ENCODE measurements at places on chromosomes 7 and 10.
A peak's percentile ranks its signal among the peaks of the same experiment; 100 is the strongest.

DNA sequence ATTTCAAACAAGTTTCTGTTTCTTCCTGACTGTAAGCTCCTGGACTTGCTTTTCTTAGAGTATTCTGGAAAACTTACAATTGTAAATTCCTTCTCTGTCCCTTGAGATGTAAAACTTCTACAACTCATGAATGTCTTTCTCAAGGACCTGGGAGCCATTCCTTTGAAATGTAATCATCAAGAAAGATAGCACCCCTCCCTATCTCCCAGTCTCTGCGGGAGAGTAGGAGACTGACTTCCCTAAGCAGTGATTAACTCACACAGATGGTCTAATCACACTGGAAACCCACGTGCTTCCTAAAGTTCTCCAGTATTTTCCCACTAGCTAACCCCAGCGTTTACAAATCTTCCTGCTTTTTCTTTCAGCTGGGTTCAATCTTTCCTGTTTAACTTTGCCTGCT, 549.4 kb downstream of the SORCS1 start:
- DNase-seq: no peak

GRCh38 chr10:12849319-12850181, 152.0 kb downstream of the CCDC3 start:
- peak; percentile 57 for DNase-seq

- no peak for DNase-seq
These were observed 79.6 kb downstream of the SND1 start for GRCh38 chr7:127731431-127732080.

DNA sequence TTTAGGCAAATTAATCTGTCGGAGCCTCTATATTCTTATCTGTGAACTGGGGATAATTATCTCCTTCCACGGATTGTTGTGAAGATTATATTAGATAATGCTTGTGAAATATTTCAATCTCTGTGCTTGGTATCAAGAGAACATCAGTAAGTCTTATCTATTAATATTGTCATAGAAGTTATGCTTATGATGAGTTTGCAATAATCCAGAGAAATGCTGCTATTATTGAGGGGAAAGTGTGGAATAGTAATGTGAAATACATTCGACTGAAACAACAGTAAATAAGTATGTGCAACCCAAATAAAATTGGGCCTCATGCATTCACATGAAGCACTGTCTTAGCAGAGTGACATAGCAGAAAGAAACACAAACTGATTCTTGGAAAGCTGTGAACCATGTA, 13.7 kb downstream of the RHOBTB1 start:
- no peak for DNase-seq

DNA sequence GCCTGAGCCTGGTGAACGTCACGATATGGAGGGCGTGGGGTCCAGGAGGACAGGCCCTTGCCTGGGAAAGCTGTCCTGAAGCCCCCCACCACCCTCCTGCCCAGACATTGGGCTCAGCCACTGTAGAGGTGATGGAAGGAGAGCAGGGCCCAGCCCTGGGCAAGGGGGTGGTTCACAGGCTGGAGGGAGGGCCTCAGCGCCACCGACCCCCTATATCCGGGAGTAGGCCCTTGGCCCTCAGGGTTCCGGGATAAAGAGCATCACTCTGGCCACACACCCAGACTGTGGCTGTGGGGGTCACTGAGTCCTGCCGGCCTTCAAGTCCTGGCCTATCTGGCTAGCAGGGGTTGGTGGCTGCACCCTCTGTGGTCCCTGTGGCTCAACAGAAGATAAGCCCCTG, 55.3 kb upstream of the GTF2IRD1 start:
- no peak for DNase-seq

DNA sequence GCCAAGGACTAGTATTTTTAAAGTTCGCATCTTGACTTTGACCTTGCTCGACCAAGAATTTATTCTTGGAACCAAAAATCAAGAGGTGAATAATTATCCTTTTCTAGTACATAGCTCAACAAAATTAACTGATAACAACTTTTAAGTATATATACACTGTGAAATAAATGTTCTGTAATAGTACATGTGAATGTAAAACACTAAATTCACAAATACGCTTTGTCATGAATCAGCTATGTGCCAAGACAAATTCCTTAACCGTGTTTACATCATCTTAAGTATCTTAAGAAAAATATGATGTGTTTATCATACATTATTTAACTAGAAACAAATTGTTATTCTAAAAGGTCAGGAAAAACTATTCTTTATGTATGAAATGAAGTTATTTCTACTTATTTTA, 83.3 kb downstream of the CUL2 start:
- DNase-seq: no peak

DNA sequence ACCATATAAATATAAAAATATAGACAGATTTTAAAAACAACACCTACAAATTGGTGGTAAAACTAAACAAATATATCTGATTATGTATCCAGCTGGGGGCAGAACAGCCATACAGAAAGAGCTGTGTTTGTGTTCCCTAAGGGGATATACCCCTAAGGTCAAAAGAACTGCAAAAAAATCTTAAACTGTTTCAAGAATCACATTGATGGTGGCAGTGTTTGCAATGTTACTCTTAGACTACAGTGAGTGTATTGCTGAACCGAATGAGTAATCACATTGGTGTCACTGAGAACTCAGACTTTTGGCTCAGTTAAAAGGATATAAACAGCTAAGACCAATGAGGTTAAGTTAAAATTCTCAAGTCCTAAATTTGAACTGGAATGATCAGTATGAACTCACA, 27.1 kb upstream of the PTPRN2 start:
- peak; percentile 9 for DNase-seq

GRCh38 chr10:13823709-13824405, 237.1 kb downstream of the PRPF18 start:
- DNase-seq: no peak

GRCh38 chr7:101764221-101764620, 53.2 kb upstream of the CUX1 start:
- DNase-seq: no peak

DNA sequence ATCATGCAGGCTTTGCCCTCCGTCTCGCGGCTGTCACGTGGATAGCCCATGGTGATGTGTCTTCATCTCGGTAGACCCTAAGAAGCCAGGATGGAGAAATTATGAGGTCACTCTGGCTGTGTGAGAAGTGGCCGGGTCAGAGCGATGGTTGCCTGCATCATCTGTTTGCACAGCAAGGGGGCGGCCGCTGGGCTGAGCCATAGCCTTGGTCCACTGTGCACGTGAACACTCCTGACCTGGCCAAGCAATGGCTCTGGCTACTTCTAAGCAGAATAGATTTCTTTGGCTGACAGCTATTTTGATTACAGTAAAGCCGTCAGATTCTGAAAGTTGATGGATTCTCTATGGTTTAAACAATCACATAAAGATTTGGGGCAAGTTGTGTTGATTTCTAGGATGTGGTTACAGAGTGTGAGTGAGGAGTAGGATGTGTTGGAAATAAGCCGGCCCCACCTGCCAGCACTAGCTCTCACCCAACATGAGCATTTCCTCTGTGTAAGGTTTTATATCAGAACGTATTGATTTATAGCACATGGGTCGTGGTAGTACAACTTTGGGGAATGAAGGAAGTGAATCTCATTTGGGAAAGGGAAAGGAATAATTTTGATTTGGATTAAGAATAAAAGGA, 214.4 kb upstream of the GPR26 start:
- DNase-seq: no peak

DNA sequence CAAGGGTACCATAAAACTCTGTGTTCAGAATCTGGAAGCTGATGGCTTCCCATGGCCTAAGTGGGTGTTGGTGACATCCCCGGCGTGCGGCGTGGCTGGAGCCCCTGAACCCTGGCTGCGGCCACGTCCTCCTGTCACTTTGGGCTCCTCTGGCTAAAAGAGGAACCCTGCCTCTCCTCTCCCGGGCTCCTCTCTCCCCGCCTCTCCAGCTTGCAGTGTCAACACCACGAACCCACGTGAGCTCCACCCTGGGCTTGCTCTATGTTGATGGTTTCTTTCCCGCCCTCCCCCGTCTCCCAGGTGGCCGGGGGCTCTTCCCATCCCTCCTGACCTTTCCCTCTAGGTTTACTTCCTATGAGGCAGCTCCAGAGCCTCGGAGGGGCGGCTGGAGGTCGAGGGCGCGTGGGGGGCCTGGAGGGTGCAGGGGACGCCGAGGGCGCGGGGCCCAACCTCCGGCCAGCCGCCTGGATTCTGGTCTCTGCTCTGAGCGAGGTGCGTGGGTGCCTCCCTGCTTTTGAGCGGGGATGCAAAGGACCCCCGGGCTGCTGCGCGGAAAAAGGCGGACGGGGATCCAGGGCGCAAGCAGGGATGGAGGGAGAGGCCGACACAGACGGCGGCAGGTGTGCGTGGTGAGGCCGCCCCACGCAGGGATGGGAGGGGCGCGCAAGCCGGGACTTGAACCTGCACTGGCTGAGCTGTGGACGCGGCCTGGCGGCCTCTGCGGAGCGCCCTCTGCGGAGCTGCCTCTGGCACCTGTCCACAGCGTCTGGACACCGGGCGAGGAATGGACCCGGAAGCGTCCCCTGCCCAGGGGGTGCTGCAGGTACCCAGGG, 115.5 kb upstream of the DIP2C start:
- no peak for DNase-seq

GRCh38 chr7:33986951-33987947, 81.9 kb downstream of the BMPER start:
- DNase-seq: no peak

DNA sequence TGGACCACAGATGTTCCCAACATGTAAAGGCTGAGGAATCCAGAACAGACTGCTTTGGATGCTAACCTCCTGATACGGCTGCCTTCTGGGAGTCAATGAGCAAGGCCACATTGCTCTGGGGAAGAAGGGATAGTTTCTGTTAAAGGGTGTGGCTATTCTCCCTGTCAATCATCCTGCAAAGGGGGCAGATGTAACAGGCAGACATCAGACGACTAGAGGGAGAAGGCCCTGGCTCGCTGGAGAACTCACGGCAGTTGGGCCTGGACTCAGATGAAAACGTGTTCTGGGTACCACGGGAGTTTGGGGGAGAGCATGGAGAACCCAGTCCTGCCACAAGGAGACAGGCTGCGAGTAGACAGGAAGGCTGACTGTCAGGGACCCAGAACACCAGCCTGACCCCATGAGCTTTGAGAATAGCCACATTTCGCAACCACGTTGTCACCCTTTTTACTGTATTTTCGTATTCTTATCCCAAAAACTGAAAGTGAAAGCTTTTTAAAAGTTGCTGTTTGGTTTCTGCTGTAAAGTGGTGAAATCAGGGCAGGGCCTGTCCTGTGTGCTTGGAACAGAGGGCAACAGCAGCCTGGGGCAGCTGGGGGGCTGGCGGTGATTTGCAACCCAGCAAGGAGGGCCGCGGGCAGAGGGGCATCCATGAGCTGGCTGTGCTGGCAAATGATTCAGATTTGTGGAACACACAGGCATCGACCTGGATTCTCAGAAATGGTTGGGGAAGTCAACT, 95.3 kb downstream of the MYOF start:
- peak; percentile 19 for DNase-seq

- no peak for DNase-seq
These were observed 17.3 kb downstream of the KDM7A start for GRCh38 chr7:140159497-140159896.

DNA sequence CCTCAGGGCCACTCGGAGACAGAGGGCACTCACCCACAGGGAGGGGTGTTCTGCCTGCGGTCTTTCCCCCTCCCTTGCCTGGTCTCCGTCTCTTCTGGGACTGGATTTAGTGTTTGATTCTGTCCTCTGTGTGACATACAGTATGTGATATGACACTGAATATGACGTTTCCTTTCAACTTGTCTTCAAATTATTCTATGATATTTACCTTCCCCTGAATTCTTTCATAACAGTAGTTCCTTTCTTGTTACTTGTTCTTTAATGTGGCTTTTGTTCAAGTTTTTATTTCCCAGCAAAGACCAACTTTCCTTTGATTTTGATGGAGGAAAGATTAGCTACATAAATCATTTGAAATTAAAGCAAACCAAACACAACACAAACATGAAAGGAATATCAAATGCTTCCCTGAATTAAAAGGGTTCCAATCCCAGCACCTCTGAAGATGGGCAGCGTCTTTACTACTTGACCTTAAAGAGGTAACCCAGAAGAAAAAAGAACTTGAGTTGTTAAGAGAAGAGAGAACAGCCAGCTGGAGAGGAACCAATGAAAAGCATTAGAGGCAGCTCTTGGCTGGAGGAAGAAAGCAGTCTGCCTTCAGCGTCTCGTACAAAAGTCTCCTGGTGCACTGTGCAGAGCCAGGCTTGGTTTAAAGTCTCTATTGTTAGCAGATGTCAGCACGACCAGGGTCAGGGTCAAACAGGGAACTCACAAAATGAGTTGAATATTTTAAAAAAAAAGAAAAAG, 18.3 kb upstream of the RHEB start:
- no peak for DNase-seq

DNA sequence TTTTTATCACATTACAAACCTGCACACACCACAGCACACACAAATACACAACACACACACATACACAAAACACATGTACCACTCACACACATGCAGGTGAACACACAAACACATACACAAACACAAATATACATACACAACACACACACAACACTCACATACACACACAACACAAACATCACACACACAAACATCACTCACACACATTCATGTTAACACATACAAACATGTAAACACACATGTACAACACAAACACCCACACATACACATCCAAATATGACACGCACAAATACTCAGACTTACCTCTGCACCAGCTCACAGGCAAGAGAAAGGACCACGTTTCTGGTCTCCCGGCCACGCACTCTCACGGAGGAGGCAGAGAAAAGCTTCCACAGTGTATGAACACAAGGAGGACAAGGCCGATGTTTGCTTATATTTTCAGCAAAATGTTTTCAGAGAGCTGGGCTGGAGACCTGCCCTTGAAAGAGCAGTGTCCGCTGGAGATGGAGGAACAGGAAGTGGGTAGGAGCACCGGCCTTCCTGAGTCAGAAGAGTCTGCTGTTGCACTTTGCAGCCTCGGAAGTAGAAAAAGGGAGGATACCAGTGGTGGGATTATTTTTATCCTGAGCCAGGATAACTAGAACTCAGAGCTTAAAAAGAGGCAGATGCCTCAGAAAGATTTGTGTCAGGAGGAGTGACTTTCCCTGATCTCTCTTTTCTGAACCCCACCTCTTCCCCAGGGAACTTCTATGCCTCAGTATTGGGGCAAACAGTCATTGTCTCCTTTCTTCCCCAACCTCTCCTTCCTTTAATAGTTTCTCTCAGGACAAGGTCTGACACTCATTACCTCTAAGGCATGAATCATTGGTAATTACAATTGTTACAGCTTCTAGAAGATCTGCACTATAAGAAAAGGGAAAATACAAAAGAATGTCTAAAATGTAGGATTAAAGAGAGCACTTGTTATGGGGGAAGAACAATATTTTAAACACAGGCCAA, at the start of gene GIMAP6:
Gene GIMAP6, minus strand, starts transcription at position 520 of the 999 bp plus-strand sequence. CDS start 2,243 bp downstream, outside the sequence.
- DNase-seq: peak; percentile 72

DNA sequence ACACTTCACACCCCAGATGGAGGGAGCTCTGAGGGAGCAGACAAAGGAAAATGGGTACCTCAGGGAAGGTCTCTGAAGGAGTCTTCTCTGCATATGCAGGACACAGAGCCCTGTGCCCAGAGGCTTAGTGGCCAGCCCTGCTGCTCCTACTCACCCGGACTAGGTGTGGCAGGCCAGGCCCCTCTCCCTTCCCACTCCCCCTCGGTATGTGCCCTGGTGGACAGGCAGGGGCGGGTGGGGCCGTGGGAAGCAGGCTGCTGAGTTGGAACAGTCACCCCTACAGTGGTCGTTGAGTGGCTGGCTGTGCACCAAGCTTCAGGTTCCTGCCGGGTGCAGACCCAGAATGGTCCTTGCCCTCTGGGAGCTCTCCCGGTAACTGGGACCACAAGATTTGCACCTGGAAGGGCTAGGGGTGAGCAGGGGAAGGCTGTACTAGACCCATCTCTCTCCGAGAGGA, 68.6 kb downstream of the ZMIZ1 start:
- DNase-seq: no peak
